ENCODE measurements at places on chromosomes 3 and 15.

DNA sequence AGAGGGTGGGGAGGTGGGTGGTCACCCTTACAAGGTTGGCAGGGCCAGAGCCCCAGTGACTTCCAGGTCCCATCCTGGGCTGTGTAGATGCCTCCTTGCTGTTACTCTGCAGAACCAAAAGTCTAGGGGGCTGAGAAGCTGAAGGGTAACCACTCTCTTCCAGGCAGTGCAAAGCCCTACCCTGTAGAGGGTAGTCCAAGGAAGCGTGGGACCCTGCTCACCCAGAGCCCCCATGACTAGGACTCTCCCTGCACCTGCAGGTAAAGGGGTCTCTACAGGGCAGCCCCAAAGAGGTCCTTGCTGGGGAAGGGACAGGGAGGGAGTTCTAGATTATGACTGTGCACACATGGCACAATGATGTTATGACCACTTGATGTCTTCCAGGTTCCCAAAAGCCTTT, 14.2 kb downstream of the GHRL start:
- no peak for DNase-seq

DNA sequence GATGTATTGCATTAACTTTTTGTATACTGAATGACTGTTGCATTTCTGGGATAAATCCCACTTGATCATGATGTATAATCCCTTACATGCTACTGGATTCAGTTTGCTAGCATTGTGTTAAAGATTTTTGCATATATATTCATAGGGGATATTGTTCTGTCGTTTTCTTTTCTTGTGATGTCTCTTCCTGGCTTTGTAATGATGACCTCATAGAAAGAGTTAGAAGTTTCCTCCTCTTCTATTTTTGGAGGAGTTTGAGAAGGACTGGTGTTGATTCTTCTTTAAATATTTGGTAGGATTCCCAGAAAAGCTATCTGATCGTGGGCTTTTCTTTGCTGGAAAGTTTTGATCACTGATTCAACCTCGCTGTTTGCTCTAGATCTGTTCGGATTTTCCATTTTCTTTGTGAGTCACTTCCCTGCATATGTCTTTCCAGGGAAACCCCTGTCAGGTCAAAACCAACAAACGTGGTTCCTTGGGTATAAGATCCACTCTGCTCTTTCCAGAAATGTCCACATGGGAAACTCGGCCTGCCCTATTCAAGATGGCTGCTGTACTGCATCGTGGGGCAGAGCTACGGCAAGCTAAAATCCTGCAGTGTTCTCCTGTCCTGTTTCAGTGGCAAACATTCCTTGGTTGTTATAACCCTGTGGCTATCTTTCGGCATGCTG, 120.4 kb downstream of the GABRG3 start:
- no peak for DNase-seq

DNA sequence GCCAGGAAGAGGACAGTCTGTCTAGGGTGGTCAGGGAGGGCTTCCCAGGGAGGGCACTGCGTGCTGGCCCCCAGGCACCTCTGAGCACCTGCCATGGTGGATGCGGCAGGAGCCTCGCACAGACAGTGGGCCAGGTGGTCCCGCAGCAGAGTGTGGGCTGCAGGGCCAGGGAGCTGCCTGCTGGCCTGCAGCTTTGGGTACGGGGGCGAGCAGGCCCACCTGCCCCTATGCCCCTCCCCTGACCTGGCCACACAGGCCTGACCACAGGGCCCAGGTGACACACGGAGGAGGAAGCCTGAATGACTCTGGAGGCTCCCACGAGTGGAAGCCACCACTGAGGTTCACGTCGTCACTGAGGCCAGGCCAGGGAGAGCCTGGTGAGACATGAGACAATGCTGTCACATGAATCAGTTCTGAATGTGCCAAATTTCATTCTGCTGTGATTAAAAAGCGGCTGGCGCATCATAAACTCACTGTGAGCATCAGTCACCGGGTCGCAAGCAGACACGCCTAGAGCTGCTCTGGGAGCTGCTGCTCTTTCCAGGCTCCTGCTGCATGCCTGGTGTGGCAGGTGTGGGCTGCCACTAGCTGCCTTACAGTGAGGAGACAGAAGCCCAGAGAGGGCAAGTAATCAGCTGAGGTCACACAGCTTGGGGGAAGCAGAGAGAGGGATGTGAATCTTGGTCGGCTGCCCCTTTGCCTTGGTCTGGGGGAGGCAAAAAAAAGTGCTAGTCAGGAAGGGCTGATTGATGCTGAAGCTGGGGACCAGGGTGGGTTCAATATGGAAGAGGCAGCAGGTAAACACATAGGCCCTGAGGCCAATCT, 39.5 kb upstream of the IQSEC1 start:
- peak; percentile 63 for DNase-seq

DNA sequence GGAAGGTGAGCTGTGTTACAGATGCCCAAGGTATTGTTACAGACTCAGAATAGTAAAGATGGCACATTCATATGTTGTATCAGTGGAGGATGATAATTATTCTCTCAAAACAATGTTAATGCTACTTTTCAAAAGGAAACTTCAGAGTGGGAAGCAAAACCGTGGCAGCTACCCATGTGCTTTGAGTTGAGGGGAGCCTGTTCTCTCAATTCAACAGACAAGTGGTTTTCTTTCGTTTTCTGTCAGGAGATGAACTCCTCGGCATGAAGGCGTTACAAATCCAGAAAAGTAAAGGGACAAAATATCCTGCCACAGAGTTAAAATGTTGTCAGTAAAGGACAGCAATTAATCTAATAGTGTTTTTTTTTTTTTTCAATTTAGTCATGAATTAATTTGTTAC, 629.4 kb upstream of the GBE1 start:
- no peak for DNase-seq

DNA sequence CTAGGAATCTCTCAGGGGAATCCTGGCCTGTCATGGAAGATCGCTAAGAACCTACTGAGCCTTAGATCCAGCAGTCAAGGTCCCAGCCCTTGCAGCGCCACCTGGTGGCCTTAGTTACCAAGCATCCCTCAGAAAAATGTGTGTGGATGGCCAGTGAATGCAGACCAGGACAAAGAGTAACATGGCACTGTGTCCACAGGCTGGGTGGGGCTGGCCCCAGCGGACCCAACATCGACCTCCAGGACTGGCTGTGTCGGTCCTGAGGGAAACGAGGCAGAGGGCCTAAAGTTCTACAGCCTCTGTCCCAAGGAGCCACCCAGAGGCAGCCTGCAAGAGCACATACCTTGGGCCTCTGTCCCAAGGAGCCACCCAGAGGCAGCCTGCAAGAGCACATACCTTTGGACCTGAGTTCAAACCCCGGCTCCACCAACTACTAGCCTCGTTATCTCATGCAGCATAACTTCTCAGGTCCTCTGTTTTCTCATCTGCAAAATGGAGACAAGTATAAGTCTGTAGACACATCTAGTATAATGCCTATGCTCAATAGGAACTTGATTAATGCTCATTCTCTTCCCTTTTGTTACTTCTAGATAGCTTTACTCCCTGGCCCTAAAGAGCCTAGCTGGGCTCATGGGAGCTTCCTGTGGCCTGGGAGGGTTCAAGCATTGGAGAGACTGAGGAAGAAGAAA, 57.5 kb upstream of the HERC1 start:
- peak; percentile 66 for DNase-seq

GRCh38 chr3:155853214-155854140, 750 bp downstream of the SLC33A1 start:
- no peak for DNase-seq

DNA sequence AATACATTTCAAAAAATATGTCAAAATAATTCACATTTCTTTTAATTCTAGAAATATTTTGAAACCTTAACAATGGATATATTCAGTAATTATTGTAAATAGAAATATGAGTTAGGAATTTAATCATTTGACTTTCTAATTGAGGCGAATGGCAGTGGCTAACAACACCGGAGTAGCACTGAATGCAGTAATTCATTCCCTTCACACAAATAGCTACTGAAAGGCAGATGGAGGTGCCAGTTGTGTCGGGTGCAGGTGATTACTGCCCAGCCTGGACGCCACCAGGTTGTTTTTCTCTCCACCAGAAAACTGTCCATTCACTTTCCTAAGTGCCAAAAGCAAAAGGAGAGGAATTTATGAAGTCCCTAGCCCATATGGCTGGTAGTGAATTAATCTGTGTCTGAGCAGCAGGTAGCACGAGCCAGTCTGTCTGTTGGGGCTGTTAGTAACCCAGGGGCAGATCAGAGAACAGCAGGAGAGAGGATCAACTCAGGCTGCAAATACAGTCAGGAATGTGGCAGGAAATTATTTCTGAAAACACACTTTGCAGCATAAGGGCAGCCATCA, 79.3 kb upstream of the GMNC start:
- DNase-seq = no peak

GRCh38 chr3:82736696-82737277, 975.3 kb upstream of the GBE1 start:
- no peak for DNase-seq

DNA sequence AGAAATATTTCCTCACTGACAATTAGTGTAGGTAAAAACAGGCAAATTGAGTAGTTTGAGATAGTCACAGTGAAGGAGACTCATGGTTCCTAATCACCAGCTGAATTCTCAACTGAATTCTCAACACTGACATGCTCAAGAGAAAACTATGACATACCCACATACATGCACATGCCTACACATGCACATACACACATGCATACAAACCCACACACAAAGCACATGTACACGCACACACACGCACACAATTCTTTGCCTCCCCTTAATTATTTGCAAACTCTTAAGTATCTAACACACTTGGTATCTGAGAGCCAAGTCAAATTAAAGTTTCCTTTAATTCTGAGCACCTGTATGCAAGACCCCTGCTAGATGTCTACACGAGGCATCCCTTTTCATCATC, 111.8 kb downstream of the GABRB3 start:
- DNase-seq = no peak

DNA sequence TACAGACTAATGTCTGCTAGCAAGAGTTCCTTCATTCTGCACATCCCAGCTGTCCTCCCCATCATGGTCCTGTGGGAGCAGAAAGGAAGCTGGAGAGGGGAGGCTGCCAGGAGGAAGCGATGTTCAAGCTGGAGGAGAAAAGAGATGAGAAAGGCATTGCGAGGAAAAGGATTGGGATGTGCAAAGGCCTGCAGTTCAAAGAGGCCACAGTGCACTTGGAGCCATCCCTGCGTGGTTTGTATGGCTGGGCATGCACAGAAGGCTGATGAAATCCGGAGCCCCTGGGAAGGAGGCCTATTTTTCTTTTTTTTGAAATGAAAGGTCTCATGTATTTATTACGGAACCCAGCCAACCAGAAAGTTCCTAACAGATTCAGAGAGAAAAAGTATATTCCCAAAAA, 22.8 kb downstream of the AMOTL2 start:
- DNase-seq = peak; percentile 20

- DNase-seq = no peak
These were observed 33.0 kb downstream of the DENND6A start for GRCh38 chr3:57659806-57660439.

GRCh38 chr3:98013411-98014267, 21.5 kb downstream of the GABRR3 start:
- no peak for DNase-seq

GRCh38 chr3:47385007-47385406, 4.2 kb downstream of the PTPN23 start:
- no peak for DNase-seq

DNA sequence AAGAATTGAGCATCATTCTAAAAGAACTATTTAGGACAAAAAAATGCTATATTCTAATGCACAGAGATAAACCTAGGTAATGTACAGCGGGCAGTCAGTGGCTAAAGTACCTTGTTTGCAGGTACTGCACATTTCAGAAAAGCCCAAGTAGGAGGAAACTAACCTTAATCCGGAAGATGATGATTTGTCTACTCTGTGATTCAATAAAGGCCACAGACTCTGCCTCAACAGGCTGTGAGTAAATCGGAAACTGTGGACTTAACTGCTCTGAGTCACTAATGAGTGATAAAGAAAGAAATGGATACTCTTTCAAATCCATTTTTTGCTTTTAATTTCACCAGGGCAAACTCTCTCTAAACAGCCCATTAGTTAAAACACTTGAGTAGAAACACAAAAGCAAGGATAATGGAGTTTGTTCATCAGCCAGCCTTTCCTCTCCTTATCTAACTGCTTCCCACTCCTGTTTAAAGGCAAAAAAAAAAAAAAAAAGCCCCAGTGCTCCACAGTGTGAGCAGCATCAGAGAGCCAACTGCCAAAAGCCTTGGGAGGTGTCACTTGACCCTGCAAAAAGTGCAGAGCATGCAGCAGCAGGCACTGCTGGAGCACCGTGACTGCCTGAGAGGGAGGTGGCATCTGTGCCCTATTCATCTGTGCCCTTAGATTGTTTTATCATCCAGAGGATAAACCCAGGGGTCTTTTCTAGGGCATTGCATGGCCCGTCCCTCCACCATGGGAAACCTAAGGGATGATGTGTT, 187.7 kb downstream of the SATB1 start:
- no peak for DNase-seq

DNA sequence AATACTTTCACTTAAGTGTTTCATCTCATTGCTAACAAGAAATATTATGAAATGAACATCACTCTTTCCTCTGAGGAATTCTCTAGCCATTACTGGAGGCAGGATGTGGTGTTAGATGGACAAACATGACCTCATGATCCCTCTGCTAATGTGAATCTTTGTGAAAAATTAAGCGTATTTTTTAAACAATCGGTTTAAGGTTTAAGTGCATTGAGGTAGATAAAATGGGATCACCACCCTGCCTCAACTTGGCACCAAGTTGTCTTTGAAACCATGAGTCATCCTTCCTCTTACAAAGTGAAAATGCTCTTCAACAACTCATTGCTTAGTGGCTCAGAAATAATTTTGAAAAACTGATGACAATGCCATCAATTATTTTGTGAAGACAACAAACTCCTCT, 76.0 kb upstream of the DCBLD2 start:
- DNase-seq = no peak

DNA sequence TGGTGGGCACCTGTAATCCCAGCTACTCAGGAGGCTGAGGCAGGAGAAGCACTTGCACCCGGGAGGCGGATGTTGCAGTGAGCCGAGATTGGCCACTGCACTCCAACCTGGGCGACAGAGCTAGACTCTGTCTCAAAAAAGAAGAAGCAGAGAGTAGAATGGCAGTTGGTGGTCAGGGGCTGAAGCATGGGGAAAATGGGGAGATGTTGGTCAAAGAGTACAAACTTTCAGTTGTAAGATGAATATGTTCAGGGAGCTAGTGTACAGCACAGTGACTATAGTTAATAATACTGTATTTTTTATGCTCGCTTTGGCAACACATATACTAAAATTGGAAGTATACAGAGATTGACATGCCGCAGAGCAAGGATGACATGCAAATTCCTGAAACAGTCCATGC, 41.5 kb downstream of the PCNP start:
- no peak for DNase-seq

DNA sequence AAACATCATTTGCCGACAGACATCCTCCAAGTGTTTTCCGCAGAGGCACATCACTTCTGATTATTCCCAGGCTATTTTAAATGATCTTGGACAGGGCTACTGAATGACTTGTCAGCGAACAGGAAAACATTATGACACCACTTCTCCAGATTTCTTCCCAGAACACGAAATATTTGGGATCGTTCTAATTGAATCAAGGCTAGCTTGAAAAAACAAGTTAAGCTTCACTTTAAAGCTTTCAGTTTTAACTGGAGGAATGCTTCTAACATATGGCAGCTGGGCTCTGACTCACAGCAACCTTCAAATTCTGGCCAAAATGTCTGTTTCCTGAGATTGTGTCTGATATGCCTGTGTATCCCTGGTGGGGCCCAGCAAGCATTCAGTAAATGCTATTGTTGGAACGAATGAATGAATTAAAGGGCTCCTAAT, 127.0 kb upstream of the ICE2 start:
- DNase-seq = no peak

All from chondrocyte (in vitro differentiated cells).